ENCODE measurements at places on chromosomes 5 and 9.

DNA sequence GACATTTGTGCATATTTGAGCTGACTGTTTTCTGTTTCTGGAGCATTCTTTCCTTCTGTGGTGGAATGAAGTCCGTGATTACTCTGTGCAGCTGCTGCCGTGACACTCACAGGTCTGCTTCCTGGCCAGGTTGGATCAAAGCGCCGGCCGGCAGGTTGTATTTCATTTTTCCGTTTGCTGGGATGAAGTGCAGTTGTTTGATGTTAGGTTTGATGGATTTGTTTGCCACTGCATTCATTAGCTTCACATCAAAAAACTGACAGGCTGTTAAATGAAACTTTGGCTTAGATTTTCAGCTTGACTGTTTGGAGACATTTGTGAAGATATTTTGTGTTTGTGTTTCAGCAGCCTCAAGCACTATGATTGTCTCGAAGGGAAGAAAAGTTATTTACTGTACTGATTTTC lies 140.1 kb downstream of the KDM4C start:
- DNase-seq = no peak

DNA sequence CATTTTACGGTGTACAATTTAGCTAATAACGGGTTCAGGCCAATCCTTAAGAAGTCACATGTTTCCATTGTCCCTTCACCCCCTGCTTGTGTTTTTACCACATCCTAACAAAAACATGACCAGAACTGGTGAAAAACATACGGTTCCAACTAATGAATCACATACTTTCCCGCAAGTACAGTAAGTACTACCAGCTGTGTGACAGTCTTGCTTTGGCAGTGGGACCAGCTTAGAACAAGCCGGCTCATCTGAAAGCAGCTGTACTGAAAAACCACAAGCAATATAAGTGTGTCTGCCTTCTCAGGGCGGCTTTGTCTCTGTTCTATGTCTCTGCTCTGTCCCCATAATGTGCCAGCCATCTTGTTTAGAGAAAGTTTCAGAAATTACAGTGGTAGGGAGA lies 242.5 kb downstream of the BNC2 start:
- DNase-seq = no peak

- no peak for DNase-seq
These were observed 563.8 kb downstream of the TLR4 start for GRCh38 chr9:118268046-118268445.

GRCh38 chr5:9782826-9783560 lies 152.8 kb upstream of the TAS2R1 start:
- no peak for DNase-seq

DNA sequence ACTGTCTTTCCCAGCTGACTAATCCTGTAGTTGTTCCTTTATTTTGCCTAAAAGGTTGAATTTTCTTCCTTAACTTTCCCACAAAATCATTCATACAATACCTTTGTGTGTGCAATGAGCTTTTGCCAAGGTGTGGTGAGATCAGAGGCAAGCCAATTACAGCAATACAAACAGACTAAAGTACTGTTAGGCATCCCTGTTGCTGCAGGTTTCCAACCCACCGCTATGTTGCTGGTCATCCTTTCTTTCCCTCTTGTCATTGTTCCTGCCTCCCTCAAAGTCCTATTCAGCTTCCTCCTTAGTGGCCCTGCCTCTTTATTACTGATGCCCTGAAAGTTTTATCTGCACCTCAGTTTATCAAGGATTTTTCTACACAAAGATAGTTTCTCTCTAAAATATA lies 22.1 kb downstream of the ITGA2 start:
- no peak for DNase-seq

DNA sequence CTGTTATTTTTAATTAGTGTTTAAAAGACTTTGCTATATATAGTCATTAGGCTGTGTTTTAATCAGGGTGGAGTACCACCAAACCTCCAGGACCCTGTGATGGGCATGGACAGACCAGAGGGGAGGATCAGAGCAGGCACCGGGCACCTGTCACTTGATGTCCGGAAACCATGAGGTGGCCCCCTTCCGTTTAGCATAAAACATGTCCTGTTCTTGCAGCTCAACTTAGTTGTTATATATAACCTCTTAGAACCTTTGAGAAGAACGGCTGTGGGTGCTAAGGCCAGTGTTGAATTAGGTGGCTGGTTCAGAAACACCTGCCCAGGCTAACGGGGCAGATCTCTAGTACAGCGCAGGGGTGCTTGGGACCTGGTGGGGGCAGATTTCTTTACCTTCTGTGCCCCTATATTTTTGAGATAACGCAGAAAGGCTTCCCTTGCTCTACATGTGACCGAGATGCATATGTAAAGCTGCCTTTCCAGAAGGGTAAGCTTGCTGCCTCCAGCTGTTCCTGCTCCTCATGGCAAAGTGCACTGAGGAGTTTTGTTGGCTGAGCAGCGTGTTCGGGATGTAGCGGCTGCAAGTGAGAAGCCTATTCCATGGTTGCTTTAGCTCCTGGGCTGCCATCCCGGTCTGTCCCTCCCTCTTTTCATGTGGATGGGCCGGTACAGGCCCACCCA lies 255.5 kb downstream of the FANCC start:
- DNase-seq = no peak

DNA sequence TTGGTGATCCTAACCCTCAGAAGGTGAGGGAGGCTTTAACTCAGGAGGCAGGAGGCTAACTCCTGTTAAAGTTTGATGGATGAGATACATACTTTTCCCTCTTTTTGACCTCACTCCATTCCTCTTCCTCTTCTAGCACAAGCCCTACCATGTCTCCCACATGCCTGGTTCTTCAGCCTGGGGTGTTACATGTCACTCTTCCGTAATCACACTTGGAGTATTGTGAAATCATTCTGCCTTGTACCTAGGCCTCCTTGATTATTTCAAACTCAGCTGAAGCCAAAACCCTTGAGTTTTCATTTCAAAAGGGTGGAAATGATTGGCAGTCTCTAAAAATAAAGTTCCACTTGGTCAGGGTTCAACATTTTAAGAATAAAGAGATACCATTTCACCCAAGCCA lies 1.8 kb downstream of the PLAC8L1 start:
- no peak for DNase-seq

DNA sequence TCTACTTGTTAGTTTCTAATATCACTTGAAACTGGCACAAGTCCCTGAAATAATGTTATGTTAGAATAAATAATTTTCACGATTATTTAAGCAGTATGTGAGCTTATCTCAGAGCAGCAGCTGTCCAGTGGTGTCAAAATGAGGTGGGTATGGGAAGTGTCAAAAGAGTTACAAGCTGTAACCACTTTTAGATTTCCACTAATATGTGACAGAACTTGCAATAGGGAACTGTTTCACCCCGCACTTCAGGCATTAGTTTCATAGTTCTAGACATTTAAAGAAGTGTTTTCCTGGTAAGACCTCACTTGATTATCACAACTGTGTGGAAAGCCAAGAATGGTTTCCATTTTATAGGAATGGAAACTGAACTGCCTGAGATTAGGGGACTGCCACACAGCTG lies 2.9 kb upstream of the ISCA1 start:
- no peak for DNase-seq

DNA sequence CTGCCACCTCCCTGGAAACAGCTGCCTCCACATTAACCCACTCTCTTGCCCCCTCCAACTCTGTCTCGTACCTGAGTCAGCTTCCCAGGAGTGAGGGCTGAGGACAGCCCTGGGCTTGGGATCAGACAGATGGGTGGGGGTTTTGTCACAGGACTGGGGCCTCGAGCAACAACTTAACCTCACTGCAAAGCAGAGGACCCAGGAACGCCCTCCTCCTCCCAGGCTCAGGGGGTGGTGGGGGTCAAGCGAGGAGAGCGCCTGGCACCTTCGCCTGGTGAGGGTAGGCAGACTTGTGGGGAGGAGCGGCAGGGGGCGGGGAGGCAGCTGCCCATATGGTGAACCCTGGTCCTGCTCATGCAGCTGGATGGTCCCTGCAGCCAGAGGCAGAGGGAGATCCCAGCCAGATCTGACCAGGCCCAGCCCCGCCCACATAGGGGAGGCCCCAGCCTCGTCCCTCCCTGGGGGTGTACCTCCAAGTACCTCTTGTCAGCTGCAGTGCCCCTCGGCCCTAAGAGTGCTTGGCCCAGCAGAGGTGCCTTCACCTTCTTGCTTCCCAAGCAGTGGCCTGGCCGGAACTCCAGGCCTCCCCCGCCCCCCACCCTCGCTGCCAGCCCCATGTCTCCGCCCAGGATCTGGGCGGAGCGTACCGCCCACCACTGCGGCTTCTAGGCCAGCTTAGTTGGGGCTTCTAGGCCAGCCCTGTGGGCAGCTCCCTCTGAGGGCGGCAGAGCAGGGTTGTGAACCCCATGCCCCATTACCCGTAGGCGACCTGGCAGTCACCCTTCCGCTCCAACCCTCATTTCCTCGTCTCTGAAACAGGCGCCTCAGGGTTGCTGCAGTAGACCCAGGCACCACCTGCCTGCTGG lies at the start of gene SARDH:
SARDH (minus strand) TSS at position 579 of the 866 bp plus-strand sequence. CDS start 4,179 bp downstream, outside the sequence.
- peak; percentile 42 for DNase-seq

DNA sequence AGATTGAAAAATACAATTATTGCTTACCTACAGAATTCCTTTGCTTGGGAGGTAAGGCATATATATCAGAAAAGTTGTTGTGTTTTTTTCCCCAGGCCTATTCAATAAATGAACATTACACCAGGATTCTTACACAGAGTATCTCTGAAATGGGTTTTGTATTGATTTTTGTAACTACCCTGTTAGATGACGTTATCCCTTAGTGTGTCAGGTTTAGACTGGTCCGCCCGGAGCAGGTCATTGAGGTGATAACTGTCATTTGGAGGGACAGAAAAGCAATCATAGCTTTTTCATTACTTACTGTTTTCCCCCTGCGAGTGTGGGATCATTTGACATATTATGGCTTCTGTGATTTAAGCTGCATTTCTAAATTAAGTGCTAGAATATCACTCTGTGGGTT lies 715.2 kb upstream of the ADAMTS16 start:
- DNase-seq = no peak

- DNase-seq = no peak
These were observed 43.0 kb downstream of the FSTL4 start for GRCh38 chr5:133569347-133569746.

GRCh38 chr9:3971391-3972082 lies 328.3 kb downstream of the GLIS3 start:
- no peak for DNase-seq

DNA sequence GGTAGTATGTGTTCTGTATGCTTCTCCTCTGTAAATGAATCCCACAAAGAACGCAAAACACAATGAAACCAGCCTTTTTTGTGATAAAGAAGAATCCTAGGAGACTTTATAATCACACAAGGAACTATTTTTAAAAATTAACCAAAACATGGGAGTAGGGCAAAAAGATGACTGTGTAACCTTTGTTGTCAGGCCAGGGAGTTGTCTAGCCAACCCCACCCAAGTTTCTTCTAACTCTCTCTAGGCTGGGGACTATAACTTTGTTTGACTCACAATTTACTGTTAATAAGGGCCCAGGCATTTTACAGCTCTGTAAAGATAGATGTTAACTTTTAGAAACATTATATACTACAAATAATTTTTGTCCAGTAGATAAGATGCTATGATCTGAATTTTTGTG lies 176.1 kb downstream of the ADAMTS12 start:
- DNase-seq = no peak

- DNase-seq = no peak
These were observed 10.8 kb downstream of the PUM3 start for GRCh38 chr9:2833096-2833495.

- peak; percentile 46 for DNase-seq
These were observed at the start of gene GCNT4 for GRCh38 chr5:75052192-75053053. Gene GCNT4 (minus strand): TSS chr5:75052558. CDS start chr5:75030037, 22,521 bp downstream.

DNA sequence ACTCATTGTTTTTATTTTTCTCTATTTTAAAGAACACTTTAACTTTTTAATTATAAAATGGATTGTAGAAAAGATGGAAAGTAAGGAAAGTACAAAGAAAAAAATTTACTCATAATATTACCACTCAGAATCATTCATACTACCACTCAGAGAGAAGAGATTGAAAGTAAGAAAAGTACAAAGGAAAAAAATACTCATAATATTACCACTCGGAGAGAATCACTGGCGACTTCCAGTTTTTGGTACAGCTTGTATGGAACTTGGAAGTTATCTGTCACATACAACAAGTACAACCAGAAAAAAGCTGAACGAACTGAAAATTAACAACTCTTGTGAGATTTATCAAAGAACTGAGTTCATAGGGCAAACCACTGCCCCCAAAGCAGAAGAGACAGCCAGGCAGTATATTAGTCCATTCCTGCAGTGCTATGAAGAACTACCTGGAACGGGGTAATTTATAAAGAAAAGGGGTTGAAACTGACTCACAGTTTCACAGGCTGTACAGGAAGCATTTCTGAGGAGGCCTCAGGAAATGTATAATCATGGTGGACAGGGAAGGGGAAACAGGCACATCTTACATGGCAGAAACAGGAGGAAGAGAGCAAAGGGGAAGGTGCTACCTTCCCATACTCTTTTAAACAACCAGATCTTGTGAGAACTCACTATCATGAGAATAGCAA lies 183.9 kb downstream of the SMARCA2 start:
- no peak for DNase-seq

GRCh38 chr5:138807182-138807581 lies 54.0 kb downstream of the CTNNA1 start:
- no peak for DNase-seq

Measured in HEK293T (cell line).